ENCODE measurements at places on chromosomes 11 and 22. TPM values are rescaled to one million over a fixed set of nuclear protein-coding genes. Genes with fewer than 3 reads are reported as not detected.

OR4A16 gene
- not detected for total RNA-seq

CREB3L1 gene
- 5.2 TPM for total RNA-seq

MAPK8IP2 gene
- total RNA-seq, result 9.4 TPM

LUZP2 gene
- total RNA-seq, result not detected

GRCh38 chr11:102933627-102934026 is 21.9 kb downstream of the MMP13 start:
- no peak overlapping the region for H3K27ac ChIP-seq
- H3K4me3 ChIP-seq, result no peak overlapping the region
- DNase-seq, result no peak

DNA sequence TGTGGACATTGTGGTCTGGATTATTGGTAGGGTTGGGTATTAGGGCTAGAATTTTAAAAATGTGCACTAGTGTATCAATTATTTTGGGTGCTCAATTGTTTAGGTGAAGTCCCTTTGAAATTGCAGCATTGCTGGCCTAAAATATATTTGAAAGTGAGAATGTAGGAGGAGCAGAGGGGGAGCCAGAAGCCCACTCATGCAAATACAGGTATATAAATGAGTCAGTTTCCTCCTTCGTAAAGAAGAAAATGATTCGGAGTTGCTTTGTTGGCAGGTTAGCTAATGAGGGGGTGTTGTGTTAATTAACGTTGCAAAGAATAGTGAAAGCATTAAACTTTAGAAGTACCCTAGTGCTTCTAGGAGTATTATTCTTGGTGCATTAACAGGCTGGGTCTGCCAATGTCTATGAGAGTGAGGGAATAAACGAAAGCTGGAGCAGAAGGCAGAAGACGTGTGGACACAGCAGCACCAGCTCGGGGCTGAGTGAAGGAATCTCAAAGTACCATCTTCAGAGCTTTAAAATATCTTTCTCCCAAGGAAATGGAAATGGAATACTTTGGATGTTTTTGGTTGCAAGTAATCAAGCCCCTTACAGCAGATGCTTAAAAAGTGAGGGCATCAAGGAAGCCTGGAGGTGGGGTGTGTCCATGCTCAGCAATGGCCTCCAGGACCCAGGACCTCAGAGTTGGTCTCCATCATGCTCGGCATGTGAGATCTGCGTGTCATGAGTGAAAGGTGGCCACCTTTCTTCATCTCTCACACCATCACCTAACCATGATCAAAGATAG is 522.9 kb downstream of the NTM start:
- H3K4me1 ChIP-seq, result no peaks in the 10 kb centered on the region
- H3K27ac ChIP-seq, result no peak overlapping the region

- peaks cover 12% of the 10 kb centered on the region for H3K4me1 ChIP-seq
- no peak overlapping the region for H3K4me3 ChIP-seq
- H3K36me3 ChIP-seq, result no peaks in the 10 kb centered on the region
Measured at GRCh38 chr11:114256967-114257286, 39.3 kb upstream of the NNMT start.

GRCh38 chr11:26929806-26930517 is 64.0 kb upstream of the FIBIN start:
- H3K4me3 ChIP-seq, result no peak overlapping the region
- H3K27ac ChIP-seq, result no peak overlapping the region
- H3K4me1 ChIP-seq, result no peaks in the 10 kb centered on the region
- H3K36me3 ChIP-seq, result no peaks in the 10 kb centered on the region

DNA sequence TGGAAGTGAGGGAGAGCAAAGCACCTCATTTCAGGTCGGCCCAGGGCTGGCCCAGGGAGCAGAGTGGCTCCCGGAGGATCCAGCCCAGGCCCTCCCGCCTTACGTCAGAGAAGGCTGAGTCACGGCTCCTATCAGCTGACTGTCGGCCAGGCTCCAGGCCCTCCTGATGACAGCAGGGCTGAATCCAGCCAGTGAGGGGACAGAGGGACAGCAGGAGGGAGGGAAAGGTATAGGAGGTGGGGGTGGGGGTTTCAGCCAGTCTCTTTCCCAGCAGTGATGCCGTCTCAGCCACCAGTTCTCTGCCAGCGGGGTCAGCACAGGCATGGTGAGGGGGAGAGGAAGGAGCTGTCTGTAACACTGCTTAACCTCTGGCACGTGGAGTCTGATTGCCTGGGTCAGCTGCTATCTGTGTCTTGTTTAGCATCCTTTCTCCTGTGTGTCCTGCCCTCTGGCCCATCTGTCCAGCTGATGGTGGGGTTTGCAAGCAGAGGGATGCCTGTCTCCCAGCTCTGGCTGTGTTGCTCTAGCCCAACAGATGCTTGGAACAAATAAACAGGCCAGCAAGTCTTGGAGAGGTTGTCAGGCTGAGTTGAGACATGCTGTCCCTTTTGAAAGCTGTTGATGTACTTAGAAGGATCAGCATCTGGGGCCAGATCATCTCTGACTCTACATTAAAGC is 74.0 kb downstream of the ADAMTS15 start:
- H3K4me3 ChIP-seq, result no peak overlapping the region
- peak overlapping the region; percentile 7 for H3K27ac ChIP-seq
- peaks cover 13% of the 10 kb centered on the region for H3K4me1 ChIP-seq
- H3K36me3 ChIP-seq, result no peaks in the 10 kb centered on the region
- no peaks in the 10 kb centered on the region for H3K27me3 ChIP-seq
- peak; percentile 92 for DNase-seq

DNA sequence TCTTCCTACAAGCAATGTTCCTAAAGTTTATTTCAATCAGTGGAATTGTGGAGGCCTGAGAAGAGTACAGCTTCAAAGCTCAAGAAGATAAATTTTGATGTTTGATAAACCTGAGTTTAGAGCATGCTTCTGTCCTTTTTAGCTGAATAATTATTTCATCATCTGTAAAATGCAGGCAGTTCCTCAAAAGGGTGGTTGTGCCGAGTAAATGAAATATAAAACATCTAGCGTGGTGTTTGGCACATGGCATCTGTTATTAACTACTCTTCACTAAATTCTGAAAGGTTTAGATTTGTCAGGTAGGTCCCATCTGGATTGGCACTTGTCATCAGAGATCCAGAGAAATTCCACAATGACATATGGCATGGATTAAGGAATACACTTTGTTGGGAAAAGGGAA is 155.1 kb downstream of the DDX10 start:
- no peak overlapping the region for H3K4me3 ChIP-seq
- H3K36me3 ChIP-seq, result no peaks in the 10 kb centered on the region
- DNase-seq, result no peak
- H3K27me3 ChIP-seq, result no peaks in the 10 kb centered on the region
- H3K27ac ChIP-seq, result no peak overlapping the region

DNA sequence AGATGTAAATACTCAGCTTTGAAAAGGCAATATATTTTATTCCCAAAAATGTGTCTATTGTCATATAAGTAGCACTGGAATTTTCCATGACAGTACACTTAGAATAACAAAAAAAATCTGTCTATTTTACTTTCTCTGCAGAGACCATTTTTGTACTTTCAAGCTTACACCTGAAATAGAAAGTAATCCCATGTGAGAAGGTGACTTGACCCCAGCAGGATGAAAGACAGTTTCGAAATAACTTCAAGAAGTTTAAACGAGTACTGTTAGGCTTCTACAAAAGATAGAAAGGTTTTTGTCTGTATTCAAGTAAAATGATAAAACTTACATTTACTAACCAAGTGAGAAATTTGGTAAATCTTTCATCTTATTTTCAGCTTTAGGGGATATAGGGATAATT is 259.9 kb upstream of the CTSC start:
- no peak for DNase-seq
- H3K36me3 ChIP-seq, result no peaks in the 10 kb centered on the region
- H3K27me3 ChIP-seq, result no peaks in the 10 kb centered on the region
- no peaks in the 10 kb centered on the region for H3K4me1 ChIP-seq
- H3K4me3 ChIP-seq, result no peak overlapping the region

GLYATL2 gene
- total RNA-seq, result not detected

MCAM gene
- total RNA-seq, result 35.9 TPM

GRCh38 chr11:64284962-64285884 is at the start of gene GPR137:
Gene GPR137 (plus strand): TSS chr11:64285848. CDS start chr11:64286525, 677 bp downstream.
- H3K27ac ChIP-seq, result peak within 1 kb of the TSS; percentile 83
- peaks cover 11% of the 10 kb centered on the region for H3K4me1 ChIP-seq
- peak; percentile 93 for DNase-seq
- H3K4me3 ChIP-seq, result peak within 1 kb of the TSS; percentile 82
- H3K27me3 ChIP-seq, result no peaks in the 10 kb centered on the region
- no peaks in the 10 kb centered on the region for H3K36me3 ChIP-seq

- H3K27me3 ChIP-seq, result no peaks in the 10 kb centered on the region
- no peak overlapping the region for H3K4me3 ChIP-seq
- no peak for DNase-seq
- no peaks in the 10 kb centered on the region for H3K36me3 ChIP-seq
Measured at GRCh38 chr11:35624316-35624715, 6.1 kb downstream of the FJX1 start.

DNA sequence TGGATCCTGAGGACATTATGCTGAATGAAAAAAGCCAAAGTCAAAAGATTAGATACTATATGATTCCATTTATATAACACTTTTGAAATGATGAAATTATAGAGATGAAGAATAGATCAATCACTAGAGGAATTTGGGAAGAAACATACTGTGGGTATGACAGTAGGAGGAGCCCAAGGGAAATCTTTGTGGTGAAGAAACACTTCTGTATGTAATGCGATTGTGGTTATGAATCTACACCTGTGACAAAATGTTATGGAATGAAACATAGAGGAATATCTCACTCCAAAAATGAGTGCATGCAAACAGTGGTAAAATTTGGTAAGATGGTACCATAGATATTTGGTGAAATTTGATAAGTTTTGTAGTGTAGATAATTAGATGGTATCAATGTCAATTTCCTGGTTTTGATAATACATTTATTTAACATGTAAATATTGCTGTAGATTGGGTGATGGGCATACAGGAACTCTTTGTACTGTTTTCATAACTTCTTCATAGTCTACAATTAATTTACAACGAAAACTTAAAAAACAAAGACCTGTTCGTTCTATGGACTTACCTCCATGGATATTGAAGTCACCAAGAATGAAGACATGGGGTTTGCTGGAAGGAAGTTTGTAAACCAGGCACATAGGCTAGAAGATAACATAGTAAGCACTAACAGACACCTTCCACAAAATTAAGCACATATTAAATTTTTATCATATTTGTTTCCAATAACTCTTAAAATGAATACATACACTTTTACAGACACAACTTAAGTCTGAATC is 11.5 kb downstream of the MRGPRX1 start:
- DNase-seq, result no peak
- H3K36me3 ChIP-seq, result no peaks in the 10 kb centered on the region
- H3K4me1 ChIP-seq, result no peaks in the 10 kb centered on the region
- H3K27me3 ChIP-seq, result no peaks in the 10 kb centered on the region
- H3K27ac ChIP-seq, result no peak overlapping the region

DNA sequence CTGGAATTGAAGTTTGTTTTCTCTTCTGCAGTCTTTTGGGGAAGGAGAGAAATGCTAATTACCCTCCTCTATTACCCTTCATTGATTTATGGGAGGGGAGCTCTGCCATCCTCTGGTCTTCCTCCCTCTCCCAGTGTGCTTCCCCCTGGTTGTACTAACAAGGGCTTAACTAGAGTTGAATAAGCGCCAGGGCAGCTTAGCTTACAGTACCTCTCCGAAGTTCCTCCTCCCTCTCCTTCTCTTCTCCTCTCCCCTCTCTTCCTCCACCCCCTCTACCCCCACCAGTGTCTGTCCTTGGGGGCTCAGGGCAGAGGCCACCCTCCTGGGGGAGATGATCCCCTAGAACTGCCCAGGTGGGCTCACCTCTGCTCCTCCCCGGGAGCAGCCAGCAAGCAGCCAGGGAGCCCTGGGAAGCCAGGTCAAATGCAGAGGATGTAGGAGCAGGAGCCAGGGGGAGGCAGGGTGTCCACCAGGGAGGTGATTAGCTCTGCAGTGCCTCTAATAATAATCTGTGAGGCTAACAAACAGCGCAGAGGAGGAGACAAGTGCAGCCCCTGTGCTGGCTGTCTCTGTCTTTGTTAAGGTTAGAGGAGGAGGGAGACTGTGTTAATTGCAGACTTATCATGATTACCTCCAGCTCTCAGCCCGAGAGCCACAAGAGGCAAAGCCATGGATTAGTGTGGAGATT is 191.6 kb upstream of the CADM1 start:
- no peak overlapping the region for H3K27ac ChIP-seq
- DNase-seq, result no peak
- H3K36me3 ChIP-seq, result no peaks in the 10 kb centered on the region
- no peaks in the 10 kb centered on the region for H3K27me3 ChIP-seq

GRCh38 chr11:24900960-24901549 is 404.2 kb downstream of the LUZP2 start:
- H3K36me3 ChIP-seq, result no peaks in the 10 kb centered on the region
- H3K4me1 ChIP-seq, result no peaks in the 10 kb centered on the region
- H3K27me3 ChIP-seq, result no peaks in the 10 kb centered on the region
- no peak overlapping the region for H3K27ac ChIP-seq

ZNF215 gene
- total RNA-seq, result 1.1 TPM

- no peaks in the 10 kb centered on the region for H3K4me1 ChIP-seq
- H3K4me3 ChIP-seq, result no peak overlapping the region
- no peaks in the 10 kb centered on the region for H3K36me3 ChIP-seq
- H3K27ac ChIP-seq, result no peak overlapping the region
Measured at GRCh38 chr11:115636753-115637527, 132.7 kb upstream of the CADM1 start.

DNA sequence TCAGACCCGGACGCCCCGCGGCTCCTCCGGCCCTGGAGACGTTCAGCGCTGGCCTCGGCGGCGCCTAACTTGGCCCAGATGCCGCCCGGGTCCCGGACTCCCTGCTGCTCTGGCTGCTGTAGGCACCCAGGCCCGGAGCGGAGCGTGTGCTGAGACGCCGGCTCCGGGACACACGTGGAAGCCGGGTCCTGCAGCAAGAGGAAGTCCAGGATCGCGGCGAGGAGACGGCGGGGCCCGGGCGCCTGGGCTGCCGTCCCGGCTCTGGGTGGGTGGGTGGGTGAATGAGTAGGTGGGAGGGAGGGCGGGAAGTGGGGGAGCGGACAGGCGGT is 223 bp downstream of the WT1 start:
- peak overlapping the region; percentile 87 for H3K4me3 ChIP-seq
- peak overlapping the region; percentile 89 for H3K27ac ChIP-seq
- H3K4me1 ChIP-seq, result peaks cover 10% of the 10 kb centered on the region
- no peaks in the 10 kb centered on the region for H3K27me3 ChIP-seq

KRTAP5-10 gene
- total RNA-seq, result not detected

LRRC74B gene
- total RNA-seq, result 3.0 TPM

GRCh38 chr11:131691181-131692041 is 321.0 kb downstream of the NTM start:
- no peak overlapping the region for H3K27ac ChIP-seq
- H3K4me3 ChIP-seq, result no peak overlapping the region
- H3K27me3 ChIP-seq, result no peaks in the 10 kb centered on the region
- peaks cover 1% of the 10 kb centered on the region for H3K4me1 ChIP-seq

- no peaks in the 10 kb centered on the region for H3K27me3 ChIP-seq
- H3K36me3 ChIP-seq, result no peaks in the 10 kb centered on the region
- H3K4me3 ChIP-seq, result peak overlapping the region; percentile 38
- H3K27ac ChIP-seq, result no peak overlapping the region
- DNase-seq, result no peak
- peaks cover 3% of the 10 kb centered on the region for H3K4me1 ChIP-seq
Measured at GRCh38 chr11:3808861-3809623, 682 bp downstream of the PGAP2 start.

PKP3 gene
- 0.30 TPM for total RNA-seq
